Stimulated activated naive CD4-positive, alpha-beta T cell treated with Interleukin-2 at 50 U/mL for 16 hours (primary cell): ENCODE measurements at places on chromosomes 6 and 20.
A peak's percentile ranks its signal among the peaks of the same experiment; 100 is the strongest.

DNA sequence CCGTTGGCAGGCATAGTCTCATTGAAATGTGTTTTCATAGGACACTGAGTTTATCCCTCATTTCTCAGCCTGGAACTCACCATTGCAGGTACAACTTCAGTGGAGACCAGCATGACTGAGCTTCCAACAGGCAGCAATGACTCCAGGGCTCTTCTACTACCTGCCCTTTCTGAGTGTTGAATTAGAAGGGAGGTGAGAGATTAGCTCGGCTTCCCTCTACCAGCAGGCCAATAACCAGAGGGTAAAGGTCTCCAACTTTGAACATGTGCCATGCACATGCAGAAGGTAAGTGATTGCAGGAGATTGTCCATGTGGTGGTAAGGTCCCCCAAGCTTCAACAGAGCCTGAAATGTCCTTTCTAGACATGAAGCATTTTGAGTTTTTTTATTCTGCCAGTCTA lies 233.8 kb upstream of the SUPT3H start:
- DNase-seq, result no peak

DNA sequence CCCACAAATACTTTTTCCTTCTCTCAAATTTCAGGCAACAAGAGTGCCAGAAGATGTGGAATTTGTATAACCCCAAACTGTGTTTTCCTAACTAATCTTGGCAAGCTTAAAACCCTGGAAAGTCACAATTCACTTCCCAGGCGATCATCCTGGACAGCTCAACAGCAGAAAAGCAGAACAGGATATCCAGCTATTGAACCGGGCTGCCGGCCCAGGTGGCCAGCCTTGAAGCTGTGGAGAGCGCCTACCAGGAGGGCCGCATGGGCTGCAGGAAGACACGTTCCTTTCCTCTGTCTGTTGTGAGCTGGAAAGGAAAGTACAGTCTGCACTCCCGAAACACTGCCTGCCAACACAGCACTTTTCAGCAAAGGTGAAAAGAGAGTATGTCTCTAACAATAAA lies 719.7 kb upstream of the MARCKS start:
- no peak for DNase-seq

- peak; percentile 44 for DNase-seq
Observed at GRCh38 chr6:132530293-132530974, 7.6 kb upstream of the TAAR9 start.

DNA sequence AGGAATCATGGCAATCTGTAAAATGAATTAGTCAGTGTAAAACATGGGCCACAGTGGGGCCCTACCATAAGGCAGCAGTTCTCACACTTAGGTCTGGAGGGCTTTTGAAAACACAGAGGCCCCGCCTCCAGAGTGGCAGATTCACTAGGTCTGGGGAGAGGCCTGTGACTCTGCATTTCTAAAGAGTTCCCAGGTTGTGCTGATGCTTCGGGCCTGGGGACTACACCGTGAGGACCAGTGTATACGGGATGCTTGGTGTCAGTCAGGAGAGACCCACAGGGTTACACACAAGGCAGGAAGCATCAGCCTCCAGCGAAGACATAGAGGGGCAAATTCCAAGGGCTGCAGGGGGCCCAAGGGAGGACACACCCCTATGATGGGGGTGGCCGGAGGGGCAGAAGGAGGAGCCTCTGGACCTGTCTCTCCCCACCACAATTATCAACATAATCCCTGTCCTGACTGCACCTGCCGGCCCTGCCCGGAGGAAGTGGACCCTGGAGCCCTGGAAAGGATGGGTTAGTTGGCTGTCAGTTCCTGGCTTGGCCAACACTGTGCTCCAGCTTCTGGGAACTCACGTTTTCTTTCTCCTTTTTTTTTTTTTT lies 46.7 kb downstream of the FGD2 start:
- DNase-seq, result no peak

- DNase-seq, result no peak
Observed at GRCh38 chr20:32465092-32465900, 107.2 kb downstream of the ASXL1 start.

- DNase-seq, result peak; percentile 54
Observed at GRCh38 chr6:25042036-25042521, 106.3 kb upstream of the RIPOR2 start.

GRCh38 chr6:168615837-168616236 lies 174.9 kb downstream of the SMOC2 start:
- DNase-seq, result no peak
